RKO (cell line): ENCODE measurements at places on chromosomes 4 and X.

DNA sequence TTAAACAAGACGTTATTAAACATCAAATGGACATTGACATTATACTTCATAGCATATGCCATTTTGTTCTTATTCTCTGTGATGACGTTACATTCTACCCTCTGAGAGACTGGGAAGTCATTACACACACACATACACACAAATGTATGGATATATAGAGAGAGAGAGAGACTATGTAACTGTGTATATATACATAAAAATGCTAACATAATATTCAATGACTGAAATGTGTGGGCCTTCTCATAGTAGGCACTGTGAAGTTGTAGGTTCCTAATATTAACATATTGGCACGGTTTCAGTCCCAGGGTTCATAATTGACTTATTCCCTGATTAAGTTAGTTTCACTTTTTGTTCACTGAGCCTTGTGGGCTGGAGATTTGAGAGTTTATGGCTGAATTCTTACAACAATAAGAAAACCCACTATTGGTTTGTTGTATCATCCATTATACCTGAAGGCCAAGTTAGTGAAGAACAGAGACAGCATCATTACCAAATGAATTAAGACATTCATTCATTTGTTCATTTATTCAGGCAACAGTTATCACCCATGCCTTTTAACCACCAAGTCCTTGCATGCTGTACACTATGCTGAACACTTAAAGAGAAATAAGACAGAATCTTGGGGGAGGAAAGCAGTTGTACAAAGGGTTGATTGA is 68.5 kb downstream of the GAB1 start:
- DNase-seq, result no peak

GRCh38 chr4:28868841-28869240 is 1851.3 kb upstream of the PCDH7 start:
- DNase-seq, result no peak

DNA sequence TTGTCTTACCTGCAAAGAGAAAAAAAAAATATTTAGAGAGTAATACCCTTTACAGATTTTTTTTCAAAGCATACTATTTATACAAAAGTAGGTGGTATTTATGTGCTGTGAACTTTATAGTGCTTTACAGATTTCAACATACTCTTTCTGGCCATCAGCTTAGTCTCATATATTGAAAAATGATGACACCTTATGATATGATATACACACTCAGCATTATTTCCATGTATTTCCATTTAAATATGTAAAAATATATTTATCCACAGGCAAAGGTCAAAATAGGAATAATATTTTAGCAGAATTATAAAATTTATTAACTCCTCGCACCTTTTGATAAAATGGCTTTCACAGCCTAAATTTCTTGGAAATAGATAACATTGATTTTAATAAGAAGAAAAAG is 815.8 kb upstream of the EPHA5 start:
- no peak for DNase-seq

DNA sequence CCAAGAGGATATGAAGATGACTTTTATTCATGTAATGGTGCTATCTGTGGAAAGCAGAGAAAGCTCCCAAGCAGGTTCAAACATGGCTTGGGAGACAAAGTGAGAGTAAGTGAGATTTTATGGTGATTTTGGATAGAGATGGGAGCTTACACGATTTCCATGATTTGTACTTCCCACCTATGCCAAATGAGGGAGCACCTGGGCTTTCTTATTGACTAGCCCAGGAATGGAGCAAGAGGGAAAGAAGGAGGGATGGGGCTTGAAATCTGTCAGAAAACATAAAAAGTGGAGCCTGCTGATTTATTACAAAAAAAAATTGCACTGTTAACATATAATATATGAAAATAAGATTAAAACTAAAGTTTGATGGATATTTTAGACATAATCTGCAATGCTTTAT is 703.5 kb upstream of the PABPC4L start:
- DNase-seq, result no peak

DNA sequence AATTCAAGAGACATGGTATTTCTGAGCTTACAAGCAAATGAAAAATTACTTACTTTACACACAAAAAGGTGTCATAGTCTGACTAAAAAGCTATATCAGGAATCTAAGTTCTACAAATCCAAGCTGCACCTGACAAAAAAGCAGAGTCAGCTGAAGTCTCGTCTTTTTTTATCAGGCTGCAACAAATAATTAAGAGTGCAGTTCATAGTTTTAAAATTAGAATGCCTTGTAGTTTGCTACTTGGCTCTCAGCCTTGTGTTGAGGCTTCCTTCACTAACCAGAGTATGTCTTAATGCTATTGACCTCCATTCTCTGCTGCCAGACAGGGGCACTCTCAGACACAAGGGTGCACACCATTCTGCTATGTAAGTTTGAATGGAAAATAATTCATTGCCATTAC is 940.7 kb downstream of the PCDH7 start:
- no peak for DNase-seq

DNA sequence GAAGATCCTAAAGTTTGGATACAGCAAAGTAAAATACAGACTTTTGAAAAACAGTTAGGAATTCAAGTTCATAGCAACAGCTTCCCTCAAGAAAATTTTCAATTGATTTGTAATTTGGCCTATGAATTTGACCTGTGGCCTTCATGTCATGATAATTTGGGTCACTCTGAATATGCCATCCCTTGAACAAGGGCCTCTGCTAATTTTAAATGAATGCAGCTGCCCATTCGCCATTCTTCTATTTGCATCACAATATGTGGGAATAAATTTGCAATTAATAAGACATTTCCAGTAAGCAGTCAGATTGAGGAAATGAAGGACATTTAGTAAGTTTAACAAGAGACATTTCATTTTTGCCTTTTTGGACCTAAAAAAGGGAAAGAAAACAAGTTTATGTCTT is 1.9 kb upstream of the REST start:
- no peak for DNase-seq

GRCh38 chrX:111411557-111411956 is 435 bp downstream of the DCX start:
- DNase-seq, result no peak

GRCh38 chrX:8946563-8946962 is 87.4 kb downstream of the FAM9B start:
- DNase-seq, result no peak

- DNase-seq, result no peak
Observed at GRCh38 chrX:42696536-42697124, 81.3 kb downstream of the PPP1R2C start.

DNA sequence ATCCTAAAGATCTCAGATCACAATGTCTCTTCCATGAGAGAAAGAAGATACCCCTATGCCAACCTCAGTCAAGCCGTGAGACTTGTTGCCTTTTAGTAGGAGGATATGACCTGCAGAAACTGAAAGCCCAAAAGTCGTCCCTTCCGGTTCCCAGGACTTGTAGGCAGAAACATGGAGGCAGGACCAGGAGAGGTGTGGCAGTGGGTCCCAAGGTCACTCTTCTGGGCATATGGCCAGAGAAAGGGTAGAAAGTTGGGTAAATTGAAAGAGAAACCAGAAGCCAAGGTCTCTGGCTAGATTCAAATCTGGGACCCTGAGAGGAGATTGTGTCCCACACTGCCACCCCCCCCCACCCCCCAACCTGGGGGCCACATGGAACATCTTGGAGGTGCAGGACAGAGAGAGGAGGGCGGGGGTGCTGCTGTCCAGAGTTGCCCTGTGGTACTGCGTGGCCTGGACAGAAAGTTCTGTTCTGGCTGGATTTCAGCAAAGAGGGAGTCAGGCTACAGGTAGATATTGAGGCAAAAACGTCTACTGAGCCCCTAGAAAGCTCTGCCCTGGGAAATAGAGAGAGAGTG is 55.4 kb downstream of the DDX3X start:
- DNase-seq, result no peak

GRCh38 chr4:92677805-92678204 is 374.0 kb downstream of the GRID2 start:
- DNase-seq, result no peak

- DNase-seq, result peak; percentile 80
Observed at GRCh38 chr4:66575008-66575696, 904.9 kb upstream of the EPHA5 start.

GRCh38 chrX:47584714-47585113 is 2.5 kb downstream of the TIMP1 start:
- DNase-seq, result peak; percentile 43

DNA sequence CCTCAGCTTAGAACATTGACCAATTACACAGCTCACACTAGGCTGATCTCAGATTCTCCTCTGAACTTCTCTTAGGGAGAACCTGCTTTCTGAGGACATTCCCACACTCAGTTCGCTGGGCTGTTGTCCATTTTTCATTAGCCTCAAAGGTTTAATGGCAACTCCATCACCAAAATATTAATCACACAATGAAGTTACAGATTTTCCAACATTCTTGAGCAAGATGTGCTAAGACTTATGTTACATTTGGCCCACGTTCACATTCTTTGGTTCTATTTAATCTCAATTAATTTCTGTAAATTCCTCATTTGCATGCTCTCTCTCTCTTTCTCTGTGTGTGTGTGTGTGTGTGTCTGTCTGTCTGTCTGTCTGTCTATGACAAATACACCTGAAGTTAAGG is 82.3 kb upstream of the EDNRA start:
- DNase-seq, result no peak

DNA sequence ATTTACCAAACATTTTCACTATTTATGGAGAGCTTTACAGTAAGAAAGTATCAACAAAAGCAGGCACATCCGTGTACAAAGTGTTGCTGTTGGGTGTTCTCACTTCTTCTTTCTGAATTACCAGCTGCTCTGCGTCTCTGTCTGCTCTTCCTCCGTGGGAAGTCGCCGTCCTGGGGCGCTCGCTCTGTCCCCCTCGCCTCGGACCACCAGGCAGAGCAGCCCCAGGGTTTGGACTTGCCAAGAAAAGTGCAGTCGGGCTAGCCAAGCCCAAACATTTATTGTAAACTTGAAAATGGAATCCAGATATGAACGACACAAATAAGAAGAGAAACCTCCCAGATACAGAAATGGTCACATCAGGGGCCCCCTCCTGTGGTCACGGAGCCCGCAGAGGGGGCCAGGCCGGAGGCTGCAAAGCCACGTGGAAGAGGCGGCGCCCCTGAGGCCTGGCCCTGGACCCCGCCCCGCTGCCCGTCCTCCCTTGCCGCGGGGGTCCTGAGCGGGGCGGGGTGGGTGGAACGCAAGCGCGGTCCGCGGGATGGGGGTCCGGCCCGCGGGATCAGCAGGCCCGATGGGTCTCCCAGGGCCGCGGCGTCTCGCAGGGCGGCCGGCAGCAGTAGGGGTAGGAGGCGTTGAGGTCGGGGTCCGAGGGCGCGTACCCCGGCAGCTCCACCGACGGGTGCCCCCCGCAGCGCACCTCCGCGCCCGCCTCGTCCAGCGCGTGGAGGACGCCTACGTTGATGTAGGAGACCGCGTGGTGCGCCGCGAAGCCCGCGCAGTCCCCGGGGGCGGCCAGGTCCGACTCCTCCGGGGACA is 1.5 kb downstream of the TMEM271 start:
- DNase-seq, result no peak

DNA sequence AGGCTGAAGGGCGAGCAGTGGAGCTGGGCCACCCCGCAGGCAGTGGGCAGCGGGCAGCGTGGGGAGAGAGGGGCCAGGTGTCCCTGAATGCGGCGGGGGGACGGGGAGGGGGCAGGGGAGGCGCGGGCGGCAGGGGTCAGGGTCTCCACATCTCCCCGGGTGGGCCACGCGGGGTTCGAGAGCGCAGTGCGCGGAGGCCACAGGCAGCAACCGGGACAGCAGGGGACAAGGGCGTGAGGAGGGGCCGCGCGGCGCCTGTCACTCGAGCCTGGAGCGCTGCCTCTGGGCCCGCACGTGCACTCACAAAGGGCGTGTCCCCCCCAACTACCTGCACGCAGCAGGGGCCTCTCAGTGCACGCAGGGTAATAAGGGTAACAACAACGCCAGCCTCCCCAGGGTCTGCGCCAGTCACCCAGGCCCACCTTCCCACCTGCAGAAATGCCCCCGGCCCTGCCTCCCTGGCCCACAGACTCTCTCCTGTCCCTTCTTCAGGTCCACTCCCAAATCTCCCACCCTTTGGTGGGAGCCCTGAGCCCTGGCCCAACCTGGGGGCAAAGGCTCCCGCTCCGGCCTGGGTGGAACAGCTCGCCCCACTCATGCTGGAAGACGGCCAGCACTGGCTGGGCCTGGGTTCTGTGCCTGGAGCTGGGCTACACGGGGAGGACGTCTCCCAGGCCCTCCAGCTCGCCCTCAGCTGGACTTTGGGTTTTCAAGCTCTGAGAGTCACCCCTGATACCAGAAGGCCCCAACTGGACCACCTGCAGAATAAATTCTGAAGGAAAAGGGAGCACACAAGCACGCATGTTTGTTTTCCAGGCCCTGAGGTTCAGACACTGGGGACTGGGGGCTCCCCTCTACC is 53.2 kb downstream of the ZFYVE28 start:
- DNase-seq, result no peak

DNA sequence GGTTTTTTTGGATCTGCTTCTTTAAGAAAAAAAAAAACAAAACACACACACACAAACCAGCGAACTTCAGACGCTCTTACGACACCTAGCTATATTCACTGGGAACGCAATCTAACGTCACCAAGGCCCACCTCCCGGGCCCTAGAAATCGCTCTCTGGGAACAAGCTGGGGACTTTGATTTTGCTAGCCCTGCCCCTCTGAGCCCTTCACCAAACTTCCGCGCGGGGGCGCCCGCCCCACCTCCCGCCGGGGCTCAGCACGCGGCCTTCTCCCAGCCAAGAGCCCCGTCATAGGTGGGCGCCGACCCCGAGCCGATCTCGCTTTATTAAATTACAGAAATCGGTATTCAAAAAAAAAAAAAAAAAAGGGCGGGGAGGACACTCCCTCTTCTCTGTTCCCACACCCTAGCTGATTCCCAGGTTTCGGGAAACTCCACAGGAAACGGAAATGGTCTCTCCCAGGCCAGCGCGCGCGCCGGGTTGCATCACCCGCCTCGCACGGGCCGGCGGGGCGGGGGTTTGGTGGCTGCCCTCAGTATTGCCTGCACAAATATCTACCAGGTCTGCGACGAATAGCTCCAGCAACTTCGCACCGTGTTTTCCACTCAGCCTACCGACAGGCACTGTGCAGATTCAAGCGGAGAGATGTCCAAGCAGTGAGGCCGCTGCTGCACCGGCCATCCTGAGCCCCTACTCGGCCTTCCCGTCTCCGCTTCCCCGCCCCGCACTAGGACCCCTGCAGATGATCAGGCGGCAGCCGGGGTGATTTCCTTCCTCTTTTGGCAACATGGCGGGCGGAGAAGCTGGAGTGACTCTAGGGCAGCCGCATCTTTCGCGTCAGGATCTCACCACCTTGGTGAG is at the start of gene EIF2S3:
EIF2S3 (plus strand) TSS at position 775 of the 861 bp plus-strand sequence; CDS start at position 788, 13 bp downstream.
- peak; percentile 98 for DNase-seq

- no peak for DNase-seq
Observed at GRCh38 chrX:15672881-15673280, 8.3 kb upstream of the CLTRN start.

- no peak for DNase-seq
Observed at GRCh38 chr4:15551740-15552446, 82.2 kb downstream of the CC2D2A start.

- no peak for DNase-seq
Observed at GRCh38 chr4:35734381-35735098, 509.8 kb downstream of the ARAP2 start.

GRCh38 chr4:130985371-130985770 is 1889.4 kb downstream of the C4orf33 start:
- DNase-seq, result no peak

DNA sequence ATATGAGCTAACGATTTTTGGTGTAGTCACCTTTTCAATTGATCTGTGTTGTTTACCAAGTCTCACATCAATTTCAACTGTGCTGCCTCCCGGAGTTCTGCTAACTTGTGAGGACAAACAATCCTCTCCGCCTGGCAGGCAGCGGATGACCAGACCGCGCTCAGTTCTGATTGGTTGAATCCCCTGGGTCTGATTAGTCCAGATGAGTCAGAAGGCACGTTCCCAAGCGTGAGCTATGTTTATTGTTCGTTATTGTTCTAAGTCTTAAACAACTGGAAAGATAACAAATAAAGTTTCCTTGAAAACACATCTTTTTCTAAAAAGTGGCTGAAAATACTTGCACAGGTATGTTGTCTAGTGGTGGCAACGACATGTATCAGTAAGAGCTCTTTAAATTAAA is 37.9 kb upstream of the TRPC3 start:
- DNase-seq, result no peak
